ENCODE measurements at places on chromosomes 16 and 17.

- DNase-seq: no peak
Measured at GRCh38 chr17:49928126-49928800, 40.7 kb upstream of the DLX4 start.

DNA sequence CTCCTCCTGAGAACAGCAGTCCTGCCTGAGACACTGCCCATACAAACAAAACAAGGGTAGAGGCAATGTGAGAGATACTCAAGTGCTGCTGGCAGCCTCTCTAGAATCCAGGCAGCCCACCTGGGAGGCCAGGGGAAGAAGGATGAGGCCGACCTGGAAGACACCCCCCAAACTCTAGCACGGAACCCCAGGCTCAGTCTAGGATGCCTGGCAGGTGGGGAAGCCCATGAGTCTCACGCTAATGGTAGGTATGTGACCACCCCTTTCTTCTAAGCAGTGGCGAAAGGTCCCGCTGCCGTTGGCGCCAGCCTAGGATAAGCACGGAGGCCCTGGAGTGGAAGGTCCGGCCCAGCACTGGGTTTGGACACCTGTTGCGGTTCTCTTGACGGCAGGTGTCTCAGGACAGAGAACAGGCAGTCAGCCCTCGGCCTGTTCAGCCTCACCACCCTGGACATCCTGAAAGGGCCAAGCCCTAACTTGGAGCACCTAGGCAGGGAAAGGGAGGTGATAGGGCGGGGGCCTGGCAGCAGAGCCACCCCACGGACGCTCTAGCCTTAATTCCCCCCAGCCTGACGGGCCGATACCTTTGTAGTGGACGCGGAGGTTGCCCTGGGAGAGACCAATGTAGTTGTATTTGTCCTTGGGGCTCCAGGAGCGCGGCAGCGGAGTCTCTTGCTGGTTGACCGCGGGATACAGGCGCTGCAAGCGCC, 487 bp downstream of the RANBP10 start:
- no peak for DNase-seq

GRCh38 chr17:64998436-64999190, 57.9 kb downstream of the GNA13 start:
- no peak for DNase-seq

GRCh38 chr17:37791447-37792399, 46.9 kb upstream of the HNF1B start:
- peak; percentile 64 for DNase-seq

DNA sequence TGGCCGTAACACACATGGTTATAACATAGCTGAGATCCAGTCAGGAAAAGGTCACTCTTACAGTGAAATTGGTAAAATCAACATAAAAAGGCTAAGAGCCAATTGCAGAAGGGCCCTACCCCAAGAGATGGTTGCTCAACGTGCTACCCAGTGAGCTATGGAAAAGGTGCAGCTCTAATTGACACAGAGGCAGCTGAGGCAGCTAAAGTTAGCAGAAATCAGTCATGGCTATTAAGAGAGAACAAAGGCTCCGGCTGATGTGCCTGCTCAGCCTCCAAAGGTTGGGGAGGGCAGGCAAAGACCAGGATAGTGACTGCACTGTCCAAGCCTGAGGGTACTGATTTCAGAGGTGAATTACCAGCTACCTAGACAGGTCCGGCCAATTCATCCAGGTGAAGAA, 76.5 kb upstream of the ATP2A3 start:
- DNase-seq: no peak

DNA sequence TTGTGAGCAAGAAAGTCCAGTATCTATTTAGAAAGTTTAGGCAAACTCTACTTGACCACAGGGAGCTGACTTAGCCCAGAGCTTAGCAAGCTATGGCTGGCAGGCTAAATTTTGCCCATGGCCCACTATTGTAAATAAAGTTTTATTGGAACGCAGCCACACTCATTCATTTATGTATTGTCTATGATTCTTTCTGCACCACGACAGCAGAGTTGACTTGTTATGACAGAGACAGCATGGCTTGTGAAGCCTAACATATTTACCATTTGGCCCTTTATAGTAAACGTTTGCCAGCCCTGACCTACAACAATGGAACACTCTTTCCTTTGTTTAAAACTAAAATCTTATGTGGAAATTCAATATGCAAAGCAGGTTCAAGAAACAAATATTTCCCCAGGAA, 100.0 kb upstream of the ZFHX3 start:
- no peak for DNase-seq

DNA sequence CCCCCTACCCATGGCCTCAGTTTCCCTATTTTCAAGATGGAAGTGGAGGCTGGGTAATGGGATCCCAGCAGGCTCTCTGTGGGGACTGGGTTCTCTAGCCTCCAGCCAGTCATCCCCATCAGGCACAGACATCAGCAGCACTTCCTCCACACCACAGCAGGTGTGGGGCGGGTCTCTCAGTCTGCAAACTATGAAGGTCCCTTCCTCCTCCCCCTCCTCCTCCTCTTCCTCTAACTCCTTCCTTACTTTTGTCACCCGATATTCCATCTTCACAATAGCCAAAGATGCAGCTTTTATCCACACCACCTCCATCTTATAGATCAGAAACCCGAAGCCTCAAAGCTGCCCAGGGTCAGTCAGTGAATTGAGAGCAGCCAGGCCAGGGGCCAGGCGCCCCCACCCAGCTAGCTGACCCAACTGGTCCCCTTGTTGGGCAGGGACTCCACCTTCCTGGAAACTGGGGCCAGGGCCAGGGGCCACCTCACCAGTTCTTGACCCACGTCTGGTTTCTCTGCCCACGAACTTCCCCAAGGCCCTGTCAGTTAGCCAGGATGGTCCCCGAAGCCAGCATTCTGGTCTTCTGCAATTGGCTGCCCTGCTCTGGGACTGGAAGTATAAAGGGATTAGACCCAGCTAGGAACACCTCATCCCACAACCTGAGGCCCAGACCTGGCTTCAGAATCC, 2.5 kb downstream of the FAM83G start:
- no peak for DNase-seq

DNA sequence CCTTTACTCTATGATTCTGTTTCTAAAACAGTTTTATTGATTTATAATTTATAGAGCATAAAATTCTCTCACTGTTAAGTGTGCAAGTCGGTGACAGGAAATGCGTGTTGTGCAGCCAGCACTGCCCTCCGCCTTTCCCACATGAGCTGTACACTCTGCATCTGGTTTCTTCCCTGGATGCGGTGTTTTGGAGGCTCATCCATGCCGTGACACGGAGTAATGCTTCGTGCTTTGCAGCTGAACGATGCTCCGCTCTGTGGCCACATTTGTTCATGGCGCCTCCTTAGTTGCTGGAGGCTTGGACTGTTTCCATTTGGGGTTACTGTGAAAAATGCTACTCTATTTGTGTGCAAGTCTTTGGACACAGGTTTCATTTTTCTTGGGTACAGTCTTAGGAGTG, 7.2 kb upstream of the IGFALS start:
- no peak for DNase-seq

DNA sequence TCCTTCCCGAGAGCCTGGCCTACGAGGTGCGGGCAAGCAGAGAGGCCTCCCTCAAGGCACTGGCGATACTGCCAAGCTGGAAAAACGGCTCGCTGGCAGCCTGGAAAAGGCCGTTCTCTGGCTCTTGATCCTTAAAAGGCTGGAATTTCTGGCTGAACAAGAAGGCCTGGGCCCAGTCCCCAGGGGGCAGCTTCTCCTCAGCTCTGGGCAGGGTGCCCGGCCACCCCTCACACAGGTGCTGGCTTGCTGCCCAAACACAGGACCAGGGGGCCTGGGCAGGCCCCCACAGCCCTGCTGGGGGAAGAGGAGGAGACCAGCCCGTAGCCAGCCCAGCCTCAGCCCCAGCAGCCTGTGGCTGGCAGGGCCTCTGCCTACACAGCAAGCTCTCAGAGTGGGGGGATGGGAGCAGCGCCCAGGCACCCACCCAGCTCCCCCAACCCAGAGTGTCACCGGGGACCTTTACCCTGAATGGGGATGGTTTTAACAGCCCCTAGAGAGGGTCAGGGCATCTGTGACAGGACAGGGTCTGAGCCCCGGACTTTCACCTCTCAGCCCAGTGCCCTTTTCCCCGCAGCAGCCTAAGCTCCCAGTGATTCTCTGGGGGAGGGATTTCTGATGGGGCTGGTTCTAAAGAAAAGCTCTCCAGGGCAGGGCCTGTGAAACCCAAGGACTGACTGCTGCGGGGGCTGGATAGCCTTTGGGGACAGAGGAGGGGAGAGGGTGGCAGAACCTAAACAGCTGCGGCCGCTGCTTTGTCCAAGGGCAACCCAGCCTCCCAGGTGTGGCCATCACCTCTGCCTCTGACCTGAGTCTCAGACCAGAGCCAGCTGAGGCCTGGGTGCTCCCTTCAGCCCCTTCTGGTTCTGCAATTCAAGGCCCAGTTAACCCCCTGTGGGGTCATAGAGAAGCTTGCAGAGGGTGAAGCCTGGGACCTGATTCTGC, 38.6 kb upstream of the TOB1 start:
- DNase-seq: peak; percentile 82

DNA sequence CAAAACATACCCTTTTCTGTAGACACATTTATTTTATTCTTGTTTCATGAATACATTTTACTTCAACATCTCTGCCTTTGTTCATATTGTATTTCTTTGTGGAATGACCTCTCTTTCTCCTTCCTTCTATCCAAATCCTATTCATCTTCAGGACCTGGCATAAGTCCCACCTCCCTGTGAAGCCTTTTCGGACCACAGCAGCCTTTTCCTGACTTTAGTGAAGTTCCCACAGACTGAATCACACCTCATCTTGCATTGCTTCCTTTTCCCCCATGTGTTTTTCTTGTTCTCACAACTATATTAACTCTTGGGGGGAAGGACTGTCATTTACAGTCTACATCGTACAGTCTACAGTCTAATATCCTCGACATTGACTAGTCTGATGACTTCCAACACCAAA, 58.2 kb downstream of the MFSD11 start:
- no peak for DNase-seq

DNA sequence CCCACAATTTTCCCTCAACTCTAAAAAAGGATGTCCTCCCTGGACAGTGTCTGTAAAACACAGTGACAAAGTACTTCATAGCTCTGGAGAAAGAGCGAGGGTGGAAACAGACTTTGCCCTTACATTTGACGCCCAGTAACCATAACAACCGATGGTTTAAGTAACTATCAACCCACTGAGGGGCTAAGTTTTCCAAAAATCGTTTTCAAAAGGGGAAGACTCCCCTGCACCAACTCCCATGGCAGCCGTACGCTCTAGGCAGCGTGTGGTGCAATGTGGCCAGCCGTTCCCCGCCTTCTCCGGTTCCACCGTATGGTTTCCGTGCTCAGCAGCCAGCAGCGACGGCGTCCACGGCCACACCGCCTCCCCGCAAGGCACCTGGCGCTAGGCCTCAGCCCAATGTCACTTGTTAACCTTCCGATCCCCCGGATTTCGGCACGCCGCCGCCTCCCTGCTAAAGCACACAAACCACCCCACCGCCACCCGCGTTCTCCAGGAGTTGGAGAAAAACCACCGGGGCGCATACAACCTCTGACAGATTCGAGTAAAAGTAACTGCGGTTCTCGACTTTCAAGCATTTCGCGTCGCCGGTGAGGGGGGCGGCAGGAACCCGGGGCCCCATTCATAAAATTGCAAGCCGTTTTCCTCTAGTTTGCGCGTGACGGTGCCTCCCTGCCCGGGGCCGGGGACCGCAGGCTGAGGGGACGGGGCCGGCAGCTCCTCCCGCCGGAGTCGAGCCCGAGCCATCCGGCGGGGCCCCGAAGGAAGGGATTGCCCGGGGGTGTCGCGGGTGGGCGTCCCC, 661 bp downstream of the TEX2 start:
- peak; percentile 22 for DNase-seq

GRCh38 chr16:82016263-82016662, 5.0 kb upstream of the SDR42E1 start:
- DNase-seq: no peak

GRCh38 chr16:4176906-4177417, 60.7 kb upstream of the ADCY9 start:
- DNase-seq: no peak

DNA sequence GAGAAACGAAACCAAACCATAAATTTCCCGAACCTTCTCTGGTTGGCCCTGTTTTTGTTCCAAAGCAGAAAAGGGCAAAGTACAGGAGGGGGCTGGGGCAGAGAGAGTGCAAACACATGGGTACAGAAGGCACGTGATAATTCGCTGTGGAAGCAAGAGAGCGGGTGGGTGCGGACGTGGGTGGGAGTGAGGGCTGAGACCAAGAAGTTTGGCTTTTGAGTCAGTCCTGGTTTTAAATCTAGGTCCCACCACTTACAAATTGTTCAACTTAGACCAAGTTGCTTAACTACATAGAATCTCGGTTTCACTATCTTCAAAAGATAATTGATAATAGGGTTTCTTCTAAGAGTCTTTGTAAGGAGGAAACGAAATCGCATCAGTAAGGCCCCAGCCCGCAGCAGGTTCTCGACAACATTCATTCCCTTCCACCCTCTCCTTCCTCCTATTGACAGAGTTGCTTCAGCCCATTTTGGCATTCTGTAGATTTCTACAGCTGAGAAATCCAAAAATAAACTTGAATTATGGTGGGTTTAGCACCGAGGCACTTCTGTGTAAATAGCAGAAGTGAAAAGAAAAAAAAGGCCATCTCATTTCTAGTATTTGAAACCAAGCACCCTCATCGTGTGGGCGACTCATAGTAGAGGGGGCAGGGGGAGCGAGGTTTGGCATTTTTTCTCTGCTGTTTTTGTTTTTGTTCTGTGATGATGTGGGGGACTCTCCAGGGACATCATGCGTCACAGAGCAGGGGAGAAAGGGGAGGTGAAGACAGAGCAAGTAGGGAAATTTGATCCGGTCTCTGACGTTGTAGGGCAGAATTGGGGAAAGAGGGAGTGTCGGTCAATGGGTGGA, 33.6 kb upstream of the CCR7 start:
- no peak for DNase-seq

GRCh38 chr17:10618202-10618635, 38.9 kb downstream of the MYH3 start:
- DNase-seq: peak; percentile 67
